Dermis blood vessel endothelial cell (primary cell): ENCODE measurements at places on chromosomes 2 and 18.

- no peak for DNase-seq
Observed at GRCh38 chr2:16138811-16139662, 198.7 kb downstream of the MYCN start.

DNA sequence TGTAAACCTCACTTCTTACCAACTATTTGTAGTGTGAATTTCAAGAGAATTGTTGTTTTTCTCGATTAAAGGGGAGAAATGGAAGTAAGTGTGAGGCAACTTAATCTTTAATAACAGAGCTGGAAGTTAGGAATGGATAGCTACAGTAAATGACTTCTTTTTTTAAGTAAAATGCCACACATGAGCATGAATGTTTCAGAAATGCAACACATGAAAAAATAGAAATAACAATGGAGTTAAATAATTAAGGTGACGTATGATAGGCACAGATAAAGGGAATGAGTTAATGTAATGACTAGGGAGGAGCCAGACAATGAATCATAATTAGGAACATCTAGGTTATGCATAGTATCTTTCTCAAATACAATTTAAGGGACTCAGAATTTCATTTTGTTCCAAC lies 3.4 kb downstream of the REL start:
- peak; percentile 52 for DNase-seq

DNA sequence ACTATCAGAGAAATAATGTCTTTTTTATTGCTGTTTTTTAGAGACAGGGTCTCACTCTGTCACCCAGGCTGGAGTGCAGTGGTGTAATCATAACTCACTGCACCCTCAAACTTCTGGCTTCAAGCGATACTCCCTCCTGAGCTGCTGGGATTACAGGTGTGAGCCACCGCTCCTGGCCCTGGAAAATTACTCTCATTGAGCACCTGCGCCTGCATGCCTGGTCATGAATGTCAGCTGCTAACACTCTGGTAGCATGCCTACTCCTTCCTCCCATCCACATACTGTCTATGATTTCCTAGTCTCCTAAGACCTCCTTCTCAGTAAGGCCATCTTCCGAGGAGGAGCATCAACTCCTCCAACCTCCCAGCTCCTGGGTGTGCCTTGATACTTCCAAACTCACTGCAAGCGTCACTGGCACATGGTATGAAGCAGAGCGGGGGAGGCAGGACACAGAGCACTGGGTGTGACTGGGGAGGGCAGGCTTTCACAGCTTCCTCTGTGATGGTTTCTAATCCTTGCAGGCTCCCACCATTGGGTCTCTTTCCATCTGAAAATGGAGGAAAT lies 1.6 kb upstream of the MAP2 start:
- no peak for DNase-seq

- no peak for DNase-seq
Observed at GRCh38 chr2:15391751-15392150, 169.4 kb downstream of the NBAS start.

GRCh38 chr2:238900511-238900910 lies 52.6 kb downstream of the TWIST2 start:
- no peak for DNase-seq

DNA sequence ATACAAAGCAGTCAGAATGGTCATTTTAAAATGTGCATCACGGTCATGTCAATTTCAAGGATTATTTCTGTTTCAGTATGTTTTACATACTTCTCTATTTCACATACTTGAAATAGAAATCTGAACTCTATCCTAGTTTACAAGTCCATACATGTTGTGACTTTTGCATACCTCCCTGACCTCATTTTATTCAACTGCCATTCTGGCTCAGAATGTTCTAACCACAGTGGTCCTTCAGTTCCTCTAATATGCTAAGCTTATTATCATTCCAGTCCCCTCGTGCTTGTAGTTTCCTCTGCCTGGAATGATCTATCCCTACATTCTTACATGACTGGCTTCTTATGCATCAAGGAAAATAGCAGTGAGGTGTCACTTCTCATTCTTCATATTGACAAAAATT lies 295.6 kb downstream of the KIAA1328 start:
- no peak for DNase-seq

GRCh38 chr2:194867328-194867727 lies 789.7 kb upstream of the SLC39A10 start:
- DNase-seq = peak; percentile 17

DNA sequence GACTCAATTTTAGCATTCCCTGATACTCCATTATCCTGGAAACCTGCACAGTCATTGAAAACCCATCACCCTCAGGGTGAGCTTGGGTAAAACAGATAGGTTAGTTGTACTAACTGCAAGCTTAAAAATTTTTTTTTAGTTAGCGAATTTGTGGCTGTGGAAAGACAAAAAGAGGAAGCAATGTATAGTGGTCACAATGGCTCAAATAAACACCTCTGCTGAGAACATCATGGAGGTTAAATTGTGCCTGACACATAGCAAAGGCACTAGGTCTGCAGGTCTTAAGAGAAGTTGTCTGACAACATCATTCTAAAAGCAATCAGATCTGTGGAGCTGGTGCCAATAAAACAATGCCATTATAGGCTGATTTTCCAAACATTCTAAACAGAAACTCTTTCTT lies 84.4 kb upstream of the CAVIN2 start:
- DNase-seq = no peak

DNA sequence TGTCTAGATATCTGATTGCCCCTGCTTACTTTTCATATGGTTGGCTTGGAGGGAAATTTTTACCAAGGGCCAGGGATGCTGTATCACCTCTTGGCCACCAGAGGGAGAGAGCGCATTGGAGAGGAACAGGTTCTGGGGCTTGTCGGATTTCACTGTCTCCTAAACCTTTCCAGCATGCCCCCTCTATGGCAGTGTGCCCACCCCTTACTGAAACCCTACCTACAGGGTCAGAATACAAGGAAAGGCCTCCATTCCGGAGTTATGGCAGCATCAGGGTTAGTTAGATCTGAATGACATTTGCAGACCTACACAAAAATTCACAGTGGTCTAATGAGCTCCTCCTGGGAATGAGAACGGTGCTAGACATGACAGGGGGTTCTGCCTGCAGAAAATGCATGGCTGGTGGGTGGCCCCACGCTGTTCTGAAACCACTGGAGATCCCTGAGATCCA lies 5.8 kb downstream of the SLC14A2 start:
- DNase-seq = peak; percentile 59

DNA sequence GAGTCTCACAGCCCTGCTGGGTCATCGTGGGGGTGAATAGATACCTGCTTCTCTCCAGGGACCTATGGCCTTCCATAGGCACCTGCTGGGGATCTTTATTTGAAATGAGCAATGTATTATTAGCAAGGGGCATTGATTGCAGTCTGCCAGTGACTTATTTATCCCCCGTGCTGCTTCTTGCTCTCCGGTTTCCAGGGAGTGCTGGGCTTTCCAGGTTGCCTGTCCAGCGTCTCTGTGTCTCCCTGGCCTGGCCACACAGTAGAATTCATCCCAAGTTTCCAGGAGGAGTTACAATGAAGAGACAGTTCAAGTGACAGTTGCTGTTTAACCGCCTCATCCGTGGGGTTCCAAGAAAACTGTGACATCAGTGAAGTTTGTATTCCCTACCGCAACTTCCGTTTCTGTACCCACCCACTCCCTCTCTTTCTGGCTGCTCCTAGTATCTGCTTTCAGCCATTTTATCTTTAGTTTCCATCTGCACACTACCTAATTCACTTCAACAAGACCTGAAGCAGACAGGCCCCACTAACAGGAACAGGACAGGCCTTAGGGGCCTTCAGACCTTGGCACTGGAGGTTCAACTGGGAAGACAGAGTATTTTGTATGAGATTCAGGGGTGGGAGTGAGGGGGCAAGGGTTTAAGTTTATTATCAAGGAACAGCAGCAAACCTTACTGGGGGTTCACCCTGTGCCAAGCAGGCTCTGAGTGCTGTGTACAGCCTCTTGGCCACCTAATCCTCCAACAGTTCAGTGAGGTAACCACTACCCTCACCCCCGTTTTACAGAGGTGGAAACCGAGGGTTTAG lies 134.8 kb downstream of the PRKCE start:
- DNase-seq = no peak

DNA sequence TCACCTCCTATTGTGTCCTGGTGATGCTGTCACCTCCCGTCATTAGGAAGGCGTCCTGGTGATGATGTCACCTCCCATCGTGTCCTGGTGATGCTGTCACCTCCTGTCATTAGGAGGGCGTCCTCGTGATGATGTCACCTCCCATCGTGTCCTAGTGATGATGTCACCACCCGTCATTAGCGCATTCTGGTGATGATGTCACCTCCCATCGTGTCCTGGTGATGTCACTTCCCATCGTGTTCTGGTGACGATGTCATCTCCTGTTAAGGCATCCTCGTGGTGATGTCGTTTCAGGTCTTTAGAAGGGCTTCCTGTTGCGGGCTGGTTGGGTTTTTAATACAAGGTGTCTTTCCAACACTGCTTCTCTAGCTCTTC lies 40.7 kb downstream of the CTDP1 start:
- DNase-seq = peak; percentile 14

- DNase-seq = no peak
Observed at GRCh38 chr2:241110607-241111439, 8.7 kb upstream of the MTERF4 start.
